ENCODE measurements at places on chromosomes 2 and 18.

- DNase-seq: no peak
Measured at GRCh38 chr18:755506-755905, 43.1 kb upstream of the ENOSF1 start.

GRCh38 chr2:173948198-173948597 is 17.0 kb downstream of the SP3 start:
- no peak for DNase-seq

DNA sequence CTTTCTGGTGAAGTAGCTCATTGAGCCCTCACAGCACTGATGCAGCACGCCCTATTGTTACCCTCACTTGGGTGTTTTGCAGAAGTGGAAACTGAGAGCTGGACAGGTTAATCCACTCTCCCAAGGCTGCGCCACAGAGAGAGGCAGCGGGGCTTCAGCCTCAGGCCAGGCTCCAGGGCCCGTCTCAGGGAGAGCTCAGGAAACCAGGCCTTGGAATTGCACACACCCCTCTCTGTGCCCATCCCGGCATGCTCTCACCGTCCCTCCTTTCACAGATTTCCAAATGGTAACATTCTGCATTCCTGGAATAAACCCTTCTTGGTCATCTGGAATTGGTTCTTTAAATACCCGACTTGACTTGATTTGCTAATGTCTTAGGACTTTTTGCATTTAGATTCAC is 51.5 kb downstream of the TWIST2 start:
- no peak for DNase-seq

DNA sequence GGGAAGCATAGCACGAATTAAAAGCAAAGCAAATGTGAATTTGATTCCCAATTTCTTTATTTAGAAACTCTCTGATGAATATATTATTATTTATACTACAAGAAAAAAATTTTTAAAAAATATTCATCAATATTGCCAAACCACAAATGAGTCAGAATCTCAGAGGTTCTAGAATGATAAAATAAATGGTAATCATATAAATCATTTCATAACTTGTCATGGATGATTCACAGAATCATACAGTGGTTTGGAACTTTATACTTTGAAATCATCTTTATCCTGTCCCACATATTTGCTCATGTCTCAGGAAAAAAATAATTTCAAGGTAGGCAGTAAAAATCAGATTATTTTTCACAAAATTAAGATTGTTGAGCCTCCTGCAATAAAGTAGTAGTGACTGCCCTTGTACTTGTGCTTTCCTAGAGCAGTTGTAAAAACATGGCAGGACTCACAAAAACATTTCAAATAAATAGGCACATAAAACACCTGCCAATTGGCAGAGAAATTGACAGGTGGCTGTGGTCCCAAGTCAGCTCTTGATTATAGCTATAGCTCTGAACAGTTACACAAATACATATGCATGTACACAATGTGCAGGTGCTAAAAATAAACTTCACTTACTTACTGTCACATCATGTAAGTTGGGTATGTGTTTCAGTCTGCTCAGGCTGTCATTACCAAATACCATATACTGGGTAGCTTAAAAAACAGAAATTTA is 273.9 kb upstream of the SESTD1 start:
- no peak for DNase-seq

- no peak for DNase-seq
Measured at GRCh38 chr18:34857320-34857719, 147.2 kb downstream of the DTNA start.

- DNase-seq: no peak
Measured at GRCh38 chr2:151159109-151159662, 102.5 kb downstream of the RBM43 start.

DNA sequence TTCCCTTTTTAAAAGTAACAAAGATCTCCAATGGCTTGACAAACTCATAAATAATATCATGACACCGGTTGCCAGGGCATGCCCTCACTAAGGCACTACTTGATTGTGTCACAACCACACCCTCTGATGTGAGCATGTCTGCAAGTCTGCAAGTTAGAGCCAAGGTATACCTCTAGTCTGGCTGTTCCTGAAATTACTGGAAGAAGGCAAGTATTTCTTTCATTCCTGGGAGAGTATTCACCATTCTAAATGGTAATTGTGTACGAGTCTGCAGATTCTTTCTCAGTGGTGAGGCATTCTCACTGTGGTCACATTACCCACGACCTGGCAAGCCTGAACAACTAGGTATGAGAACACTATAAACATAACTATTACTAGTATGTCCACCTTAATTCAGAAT is 25.7 kb upstream of the RNU4ATAC start:
- no peak for DNase-seq

GRCh38 chr2:152488075-152488474 is 153.1 kb downstream of the FMNL2 start:
- DNase-seq: no peak

GRCh38 chr2:47664817-47665216 is 118.1 kb upstream of the MSH6 start:
- no peak for DNase-seq

DNA sequence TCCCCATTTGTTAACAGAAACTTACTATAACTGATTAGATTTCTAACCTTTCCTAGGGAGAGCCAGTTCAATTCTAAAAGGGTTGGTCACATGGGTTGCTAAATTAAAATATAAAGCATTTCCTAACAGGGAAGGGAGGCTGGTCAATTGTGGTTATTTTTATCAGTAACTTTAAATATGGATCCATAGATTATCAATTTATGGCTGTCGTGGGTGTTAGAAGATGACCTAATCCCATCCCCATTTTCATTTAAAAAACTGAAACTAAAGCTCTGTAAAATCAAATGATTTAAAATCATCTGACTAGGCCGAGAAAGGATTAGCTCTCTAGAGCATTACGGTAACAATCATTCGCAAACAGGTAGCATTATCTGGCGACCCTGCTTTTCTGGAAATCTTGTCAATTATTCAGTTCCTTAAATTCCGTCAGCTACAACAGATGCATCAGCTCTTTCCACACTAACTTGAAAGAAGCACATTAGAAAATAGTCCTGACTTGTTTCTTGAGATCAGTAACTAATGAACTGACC is 953 bp upstream of the HNRNPA3 start:
- no peak for DNase-seq

GRCh38 chr18:58009166-58009565 is 34.9 kb upstream of the NEDD4L start:
- no peak for DNase-seq

DNA sequence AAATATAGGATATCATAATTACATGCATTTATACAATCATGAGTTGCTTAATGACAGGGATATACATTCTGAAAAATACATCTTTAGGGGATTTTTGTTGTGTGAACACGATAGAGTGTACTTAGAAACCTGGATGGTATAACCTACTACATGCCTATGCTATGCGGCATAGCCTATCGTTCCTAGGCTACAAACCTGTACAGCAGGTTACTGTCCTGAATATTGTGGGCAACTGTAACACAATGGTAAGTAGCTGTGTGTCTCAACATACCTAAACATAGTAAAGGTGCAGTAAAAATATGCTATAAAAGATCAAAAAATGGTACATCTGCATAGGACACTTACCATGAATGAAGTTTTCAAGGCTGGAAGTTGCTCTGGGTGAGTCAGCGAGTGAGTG is 6.5 kb downstream of the C2orf72 start:
- DNase-seq: no peak

DNA sequence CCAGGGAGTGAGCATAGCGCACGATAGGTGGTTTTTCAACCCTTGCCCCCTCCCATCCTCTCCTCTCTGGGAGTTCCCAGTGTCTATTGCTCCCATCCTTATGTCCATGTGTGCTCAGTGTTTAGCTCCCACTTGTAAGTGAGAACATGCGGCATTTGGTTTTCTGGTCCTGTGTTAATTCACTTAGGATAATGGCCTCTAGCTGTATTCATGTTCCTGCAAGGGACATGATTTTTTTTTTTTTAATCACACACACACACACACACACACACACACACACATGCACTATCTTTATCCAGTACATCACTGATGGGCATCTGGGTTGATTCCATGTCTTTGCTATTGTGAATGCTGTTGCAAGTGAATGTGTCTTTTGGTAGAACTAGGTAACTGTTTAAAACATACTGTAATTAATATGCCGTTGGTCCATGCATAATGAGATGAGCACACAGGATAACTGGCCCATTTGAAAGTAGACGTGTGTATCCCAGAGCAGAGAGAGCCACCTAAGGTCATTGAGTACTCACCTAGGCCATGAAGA is 43.2 kb upstream of the SIX2 start:
- no peak for DNase-seq

GRCh38 chr2:109438773-109439389 is 174.9 kb downstream of the SEPTIN10 start:
- DNase-seq: no peak

DNA sequence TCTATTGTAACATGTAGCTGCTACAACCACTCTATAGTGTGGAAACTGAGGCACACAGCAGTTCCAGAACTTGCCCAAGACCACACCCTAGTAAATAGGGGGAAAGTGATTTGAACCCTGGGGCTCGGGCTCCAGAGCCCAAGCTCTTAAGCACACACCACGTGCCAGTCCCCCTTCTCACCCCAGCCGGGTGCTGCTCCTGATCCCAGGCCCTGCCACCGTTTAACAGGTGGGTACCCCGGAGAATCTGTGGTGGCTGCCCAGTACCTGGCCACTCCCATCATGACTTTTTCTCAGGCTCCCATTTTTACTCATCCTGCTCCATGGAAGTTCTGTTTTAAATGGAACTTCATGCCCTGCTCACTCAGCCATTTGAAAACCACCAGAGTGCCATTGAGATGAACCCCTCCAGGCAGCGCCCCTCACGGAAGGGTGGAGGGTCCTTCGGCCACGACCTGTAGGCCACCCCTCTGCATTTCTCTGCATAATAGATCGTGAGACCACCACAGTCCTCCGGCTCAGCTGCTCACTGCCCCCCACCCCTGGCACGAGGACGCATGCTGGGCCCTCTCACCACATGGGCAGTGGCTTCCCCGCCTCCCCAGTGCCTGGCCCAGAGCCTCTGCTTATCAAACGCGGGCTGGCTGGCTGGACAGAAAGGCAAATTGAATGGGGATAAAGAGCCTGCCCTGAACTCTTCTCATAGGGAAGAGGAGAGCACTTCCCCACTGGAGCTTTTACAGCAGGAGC is 42.1 kb downstream of the TMEM37 start:
- no peak for DNase-seq

DNA sequence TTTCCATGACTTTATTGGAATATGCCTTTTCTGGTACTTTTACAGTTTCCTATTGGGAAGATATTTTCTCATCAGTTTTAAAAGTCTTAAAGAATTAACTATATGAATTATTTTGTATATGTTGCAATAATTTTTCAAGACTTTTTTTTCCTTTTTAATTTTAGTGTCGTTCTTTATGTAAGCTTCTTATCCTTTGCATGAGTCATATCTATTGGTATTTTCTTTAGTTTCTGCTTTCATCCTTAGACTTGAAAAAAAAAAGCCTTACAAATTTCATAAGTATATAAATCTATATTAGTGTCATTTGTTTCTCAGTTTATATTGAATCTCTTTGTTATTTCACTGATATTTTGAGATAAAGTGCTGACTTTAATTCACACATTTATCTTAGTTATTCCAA is 94.9 kb downstream of the DSEL start:
- DNase-seq: no peak

DNA sequence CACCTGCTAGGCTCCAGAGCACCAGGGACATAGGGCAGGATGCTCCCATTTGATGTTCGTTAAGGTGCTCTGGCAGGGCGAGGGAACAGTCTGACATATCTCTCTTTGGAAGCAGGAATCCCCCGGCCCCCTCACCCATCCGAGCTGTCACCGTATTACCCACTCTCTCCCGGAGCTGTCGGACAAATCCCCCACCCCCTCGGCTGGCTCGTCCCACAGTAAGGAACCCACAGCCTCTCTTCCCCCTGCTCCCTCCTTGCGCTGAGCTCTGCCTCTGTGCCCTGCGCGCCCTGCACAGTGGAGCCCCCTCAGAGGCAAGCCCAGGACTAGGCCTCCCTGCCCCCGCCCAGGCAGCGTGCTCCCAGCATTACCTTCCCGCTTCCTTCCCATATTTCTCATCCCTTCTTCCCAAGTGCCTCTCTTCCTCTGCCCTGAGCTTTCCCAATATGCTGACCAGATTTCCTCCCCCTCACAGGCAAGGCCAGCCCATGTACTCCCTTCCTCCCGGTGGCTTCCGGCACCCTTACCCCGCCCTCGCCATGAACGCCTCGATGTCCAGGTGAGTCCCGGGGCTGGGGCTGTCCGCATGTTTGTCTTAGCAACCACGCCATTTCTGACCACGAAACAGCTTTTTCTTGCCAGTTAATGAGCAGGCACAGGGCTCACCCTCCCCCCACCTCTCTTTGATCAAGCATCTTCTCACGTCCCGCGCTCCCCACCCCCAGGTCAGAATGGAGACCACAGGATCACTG is 23.8 kb downstream of the TGOLN2 start:
- DNase-seq: no peak

DNA sequence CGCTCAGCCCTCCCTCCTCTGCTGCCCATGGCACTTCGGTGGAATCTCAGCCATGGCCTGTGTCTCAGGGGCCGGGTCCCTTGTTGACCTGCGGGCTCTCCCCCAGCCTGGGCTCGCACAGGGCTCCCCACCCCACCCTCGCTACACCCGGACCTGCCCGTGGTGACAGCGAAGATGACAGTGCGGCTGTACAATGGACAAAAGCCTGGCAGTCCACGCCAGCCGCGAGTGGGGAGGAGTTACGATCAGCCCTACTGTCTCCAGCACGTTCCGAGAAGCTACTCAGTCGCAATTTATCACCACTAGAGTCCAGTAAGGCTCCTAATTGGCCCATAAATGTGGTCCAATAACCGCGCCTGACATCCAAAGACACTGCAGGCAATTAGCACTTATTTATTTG is 31.6 kb downstream of the GBX2 start:
- no peak for DNase-seq

DNA sequence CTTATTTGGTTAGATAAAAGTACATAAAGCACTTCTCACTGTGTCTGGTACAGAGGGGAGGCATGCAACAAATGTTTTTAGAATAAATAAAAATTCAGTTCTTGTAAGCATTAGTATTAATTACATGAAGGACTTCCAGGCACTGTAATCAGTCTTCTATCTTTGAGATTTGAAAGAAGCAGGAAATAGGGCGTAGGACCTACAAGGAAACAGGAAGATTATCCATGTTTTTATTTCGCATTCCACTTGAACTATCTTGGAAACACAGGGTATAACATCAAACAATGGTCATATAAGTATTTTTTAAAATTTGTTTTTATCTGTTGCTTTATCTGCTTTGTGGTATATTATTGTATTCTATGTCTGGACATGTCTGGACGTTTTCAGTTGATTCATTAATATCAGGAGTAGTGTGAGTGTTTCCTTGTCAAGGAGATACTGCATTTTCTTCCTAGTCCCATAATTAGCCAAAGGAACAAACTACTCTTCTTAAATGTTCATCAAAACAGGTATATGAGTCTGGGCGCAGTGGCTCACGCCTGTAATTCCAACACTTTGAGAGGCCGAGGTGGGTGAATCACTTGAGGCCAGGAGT is 32.5 kb downstream of the BMPR2 start:
- DNase-seq: no peak

DNA sequence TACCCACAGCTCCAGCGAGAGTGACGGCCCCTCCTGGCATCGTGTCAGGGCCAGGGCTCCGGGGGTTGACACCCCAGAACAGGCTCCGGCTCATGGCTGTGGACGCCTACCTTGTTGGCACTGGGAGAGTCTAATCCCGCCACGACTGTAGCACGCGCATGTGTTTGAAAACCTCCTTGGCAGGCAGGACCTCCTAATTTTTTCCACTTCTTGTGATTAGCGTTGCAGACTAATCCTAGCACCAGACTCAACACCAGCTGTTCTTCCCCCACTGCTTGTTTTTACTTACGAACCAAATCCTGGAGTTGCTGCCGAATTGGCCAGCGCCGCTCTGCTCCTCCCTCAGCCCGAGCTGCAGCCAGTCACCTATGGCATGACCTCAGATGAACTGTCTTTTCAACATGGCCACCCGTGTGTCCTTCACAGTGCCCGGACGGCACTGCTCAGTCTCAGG is 110.7 kb downstream of the KLHL29 start:
- no peak for DNase-seq

All from stimulated activated CD4-positive, alpha-beta T cell treated with anti-CD3 and anti-CD28 coated beads, Interleukin-1b, Interleukin-23, amount 100 ng/mL, for 48 hours (primary cell).